ENCODE measurements at places on chromosomes 6 and 20.

DNA sequence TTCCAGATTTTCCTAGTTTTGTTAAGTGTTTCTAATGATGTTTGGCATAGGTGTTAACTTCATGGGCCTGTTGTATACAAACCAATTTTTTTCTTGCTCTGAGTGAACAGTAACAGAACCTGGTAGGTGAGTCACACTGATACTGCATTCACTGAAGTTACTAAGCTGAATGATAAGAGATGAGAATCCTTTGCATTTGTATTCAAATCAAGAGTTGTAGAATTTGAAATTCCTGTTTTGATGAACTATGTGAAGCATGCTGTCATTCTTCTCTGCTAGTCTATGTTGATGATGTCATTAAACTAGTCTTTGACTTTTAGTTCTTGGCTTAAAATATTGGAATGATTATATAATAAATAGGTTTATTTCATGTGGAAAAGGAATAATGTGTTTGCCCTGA lies 37.9 kb downstream of the PTPRA start:
- peak; percentile 58 for DNase-seq

DNA sequence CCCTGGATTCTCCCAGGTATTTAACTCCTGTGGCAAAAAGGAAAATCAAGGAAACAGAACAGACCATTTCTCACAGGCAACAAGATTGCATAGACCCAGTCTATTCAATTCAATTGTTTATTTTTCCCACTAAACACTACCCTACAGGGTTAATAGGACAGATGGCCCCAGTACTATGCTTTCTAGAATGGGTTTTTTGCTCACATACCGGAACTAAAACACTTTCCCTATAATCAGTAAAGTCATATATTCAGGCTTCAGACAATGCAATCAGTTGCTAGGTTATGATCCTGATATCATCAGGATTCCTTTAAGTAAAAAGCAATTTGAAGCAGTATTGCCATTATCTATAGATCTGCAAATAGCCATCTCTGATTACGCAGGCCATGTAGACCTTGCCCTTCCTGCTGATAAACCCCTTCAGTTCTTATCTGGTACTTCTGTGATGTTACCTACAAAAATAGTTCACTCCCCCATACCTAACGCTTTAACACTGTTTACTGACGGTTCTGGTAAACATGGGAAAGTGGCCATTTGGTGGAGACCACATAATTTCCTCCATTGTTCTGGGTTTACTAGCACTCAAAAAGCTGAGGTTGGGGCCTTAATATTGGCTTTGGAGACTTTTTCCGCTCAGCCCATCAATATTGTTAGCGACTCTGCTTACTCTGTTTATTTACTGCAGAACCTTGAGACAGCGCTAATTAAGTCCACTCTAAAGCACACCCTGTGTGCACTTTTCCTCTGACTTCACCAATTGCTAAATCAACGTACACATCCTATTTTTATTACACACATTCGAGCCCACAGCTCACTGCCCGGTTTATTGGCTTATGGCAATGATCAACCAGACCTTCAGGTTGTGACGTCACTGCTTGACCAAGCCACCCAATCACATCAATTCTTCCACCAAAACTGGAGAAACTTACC lies 666.0 kb downstream of the PHF3 start:
- no peak for DNase-seq

DNA sequence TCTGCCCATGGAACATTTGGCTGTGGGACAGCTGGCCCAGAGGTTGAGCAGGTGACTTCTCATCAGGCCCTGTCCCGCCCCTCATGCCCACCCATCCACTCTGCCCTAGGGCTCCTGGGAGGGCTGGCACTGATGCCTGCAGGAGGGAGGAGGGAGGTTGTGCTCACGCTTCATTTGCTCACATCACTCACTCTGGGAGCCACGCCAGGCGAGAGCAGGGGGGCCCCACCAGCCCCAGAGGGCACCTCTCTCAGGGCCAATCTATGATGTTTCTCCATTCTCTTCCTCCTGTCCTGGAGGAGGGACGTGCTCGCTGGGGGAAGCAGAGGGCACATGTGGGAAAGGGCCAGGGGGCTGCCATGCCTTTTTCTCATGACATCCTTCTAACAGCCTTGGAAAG lies 10.9 kb upstream of the GLP1R start:
- DNase-seq: no peak

- DNase-seq: peak; percentile 40
Measured at GRCh38 chr6:101013612-101014195, 132.6 kb upstream of the ASCC3 start.

- DNase-seq: no peak
Measured at GRCh38 chr6:11262242-11262641, 29.8 kb upstream of the NEDD9 start.

DNA sequence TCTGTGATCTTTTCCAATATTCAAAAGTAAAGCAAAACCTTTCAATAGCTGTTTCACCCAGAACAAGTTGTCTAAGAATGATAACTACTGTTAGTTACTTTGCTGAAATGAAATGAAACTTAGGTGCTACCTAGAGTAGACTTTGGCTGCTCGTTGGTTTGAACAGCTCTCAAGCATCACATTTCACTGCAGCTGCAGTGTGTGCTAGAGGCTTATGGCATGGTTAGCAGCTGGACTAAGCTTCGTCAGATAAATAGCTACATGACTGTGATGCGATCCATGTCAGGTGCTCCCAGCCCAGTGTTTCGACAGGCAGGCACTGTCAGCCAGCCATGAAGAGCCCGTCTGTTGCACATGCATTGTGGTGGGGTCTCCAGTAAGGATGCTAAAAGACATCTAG lies 201.1 kb downstream of the TFAP2B start:
- DNase-seq: no peak

GRCh38 chr6:89199579-89199978 lies 17.6 kb downstream of the GABRR1 start:
- peak; percentile 36 for DNase-seq

DNA sequence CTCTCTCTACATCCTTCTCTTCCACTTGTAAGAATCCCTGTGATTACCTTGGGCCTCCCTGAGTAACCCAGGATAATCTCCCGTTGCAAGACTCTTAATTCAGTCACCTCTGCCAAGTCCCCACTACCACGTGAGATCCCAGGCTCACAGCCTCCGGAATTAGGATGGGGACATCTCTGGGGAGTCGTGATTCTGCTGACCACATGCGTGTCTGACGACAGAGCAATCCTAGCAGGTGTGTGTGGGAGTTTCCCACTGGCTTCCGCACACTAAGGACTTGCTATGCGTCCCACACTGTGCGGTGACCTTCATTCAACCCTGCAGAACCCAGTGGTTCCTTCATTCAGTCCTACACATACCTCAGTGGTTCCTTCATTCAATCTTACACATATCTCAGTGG lies 11.9 kb downstream of the CDH4 start:
- no peak for DNase-seq

Data from foreskin keratinocyte (primary cell).